Stimulated activated CD4-positive, alpha-beta T cell treated with anti-CD3 and anti-CD28 coated beads, Interleukin-15, amount 100 ng/mL, for 1 hour (primary cell): ENCODE measurements at places on chromosomes 16 and 17.

- no peak for DNase-seq
Observed at GRCh38 chr17:60358606-60359225, 33.2 kb downstream of the USP32 start.

GRCh38 chr16:14043278-14043677 lies 27.8 kb upstream of the MRTFB start:
- DNase-seq: no peak

DNA sequence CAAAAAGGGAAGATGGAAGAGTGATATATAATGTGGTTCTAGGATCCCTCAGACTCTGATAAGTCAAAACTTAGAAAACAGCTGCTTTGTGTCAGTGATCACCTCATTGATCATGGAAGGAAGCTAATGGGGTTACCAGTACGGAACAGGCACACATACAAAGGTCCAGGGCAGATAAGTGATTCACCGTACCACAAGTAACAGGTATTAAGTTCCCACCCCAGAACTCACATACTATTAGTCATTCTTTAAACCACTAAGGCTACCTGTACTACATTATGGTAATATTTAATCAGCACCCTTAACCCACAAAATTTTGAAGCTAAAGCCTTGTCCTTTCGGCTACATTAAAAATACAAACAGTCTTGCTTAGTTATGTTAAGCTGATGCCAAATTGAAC lies 17.4 kb downstream of the RNF43 start:
- DNase-seq: no peak

DNA sequence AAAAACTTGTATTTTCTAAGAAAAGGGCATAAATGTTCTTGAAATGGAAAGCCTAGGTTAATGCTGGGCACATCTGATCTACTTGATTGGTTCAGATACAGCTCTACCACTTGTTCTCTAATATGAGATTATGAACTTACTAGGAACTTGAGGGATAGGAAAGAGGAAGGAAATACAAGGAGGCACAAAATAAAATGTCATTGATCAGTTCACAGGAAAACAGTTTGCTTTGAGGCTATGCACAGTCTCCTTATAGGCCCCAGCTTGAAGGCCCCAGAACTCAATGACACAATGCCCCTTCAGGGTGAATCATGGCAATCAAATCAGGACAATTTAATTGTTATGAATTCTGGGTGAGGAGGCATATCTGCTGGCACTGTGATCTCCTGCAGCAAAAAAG lies 27.1 kb downstream of the NXPH3 start:
- no peak for DNase-seq

GRCh38 chr16:11067697-11068141 lies 123.4 kb downstream of the CLEC16A start:
- DNase-seq: no peak

GRCh38 chr17:39016193-39017153 lies 49.3 kb upstream of the FBXO47 start:
- DNase-seq: no peak

DNA sequence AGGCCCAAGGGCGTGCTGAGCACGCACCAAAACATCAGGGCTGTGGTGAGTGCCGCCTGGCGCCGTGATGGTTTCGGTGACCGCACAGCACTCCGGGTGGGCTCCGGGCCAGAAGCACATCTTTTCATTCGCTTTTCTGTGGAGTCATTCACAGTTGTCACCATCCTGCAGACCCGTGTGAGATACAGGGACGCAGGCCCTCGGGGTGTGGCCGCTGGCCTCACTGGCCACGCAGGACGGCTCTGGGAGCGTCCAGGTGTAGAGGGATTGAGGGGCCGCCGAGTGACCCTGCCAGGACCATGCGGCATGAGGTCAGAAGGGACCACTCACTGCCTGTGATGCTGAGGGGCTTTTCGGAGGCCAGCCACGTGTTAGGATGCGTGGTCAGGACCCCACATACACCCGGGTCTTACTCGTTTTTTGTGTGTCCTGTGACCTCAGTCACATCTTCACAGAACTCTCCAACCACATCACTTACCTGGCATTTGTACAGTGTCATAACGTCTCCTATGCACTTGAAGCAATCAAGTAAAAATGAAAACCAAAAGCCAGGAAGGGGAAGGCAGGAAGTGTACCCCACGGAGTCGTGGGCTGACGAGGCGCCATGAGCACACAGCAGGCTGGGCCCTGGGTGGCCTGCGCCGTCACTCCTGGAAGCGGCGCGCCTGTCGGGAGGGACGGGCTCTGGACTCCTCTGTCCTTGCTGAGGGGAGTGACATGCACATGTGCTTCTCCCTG lies 7.8 kb downstream of the ACSF3 start:
- DNase-seq: no peak

- no peak for DNase-seq
Observed at GRCh38 chr17:83160443-83161297, 81.3 kb downstream of the METRNL start.

DNA sequence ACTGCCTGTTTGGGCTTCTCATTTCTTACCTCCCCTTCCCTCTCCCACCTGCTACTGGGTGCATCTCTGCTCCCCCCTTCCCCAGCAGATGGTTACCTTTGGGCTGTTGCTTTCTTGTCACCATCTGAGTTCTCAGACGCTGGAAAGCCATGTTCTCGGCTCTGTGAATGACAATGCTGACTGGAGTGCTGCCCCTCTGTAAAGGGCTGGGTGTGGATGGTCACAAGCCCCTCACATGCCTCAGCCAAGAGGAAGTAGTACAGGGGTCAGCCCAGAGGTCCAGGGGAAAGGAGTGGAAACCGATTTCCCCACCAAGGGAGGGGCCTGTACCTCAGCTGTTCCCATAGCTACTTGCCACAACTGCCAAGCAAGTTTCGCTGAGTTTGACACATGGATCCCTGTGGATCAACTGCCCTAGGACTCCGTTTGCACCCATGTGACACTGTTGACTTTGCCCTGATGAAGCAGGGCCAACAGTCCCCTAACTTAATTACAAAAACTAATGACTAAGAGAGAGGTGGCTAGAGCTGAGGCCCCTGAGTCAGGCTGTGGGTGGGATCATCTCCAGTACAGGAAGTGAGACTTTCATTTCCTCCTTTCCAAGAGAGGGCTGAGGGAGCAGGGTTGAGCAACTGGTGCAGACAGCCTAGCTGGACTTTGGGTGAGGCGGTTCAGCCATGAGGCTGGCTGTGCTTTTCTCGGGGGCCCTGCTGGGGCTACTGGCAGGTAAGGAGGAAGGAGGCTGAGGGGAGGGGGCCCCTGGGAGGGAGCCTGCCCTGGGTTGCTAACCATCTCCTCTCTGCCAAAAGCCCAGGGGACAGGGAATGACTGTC lies at the start of gene CD68:
Gene CD68 (plus strand): TSS at position 638 of the 833 bp plus-strand sequence. CDS start 40 bp downstream, at position 678.
- no peak for DNase-seq

- DNase-seq: peak; percentile 16
Observed at GRCh38 chr17:58200024-58200633, 7.6 kb downstream of the EPX start.

GRCh38 chr17:79992649-79993389 lies 42.9 kb downstream of the TBC1D16 start:
- no peak for DNase-seq

DNA sequence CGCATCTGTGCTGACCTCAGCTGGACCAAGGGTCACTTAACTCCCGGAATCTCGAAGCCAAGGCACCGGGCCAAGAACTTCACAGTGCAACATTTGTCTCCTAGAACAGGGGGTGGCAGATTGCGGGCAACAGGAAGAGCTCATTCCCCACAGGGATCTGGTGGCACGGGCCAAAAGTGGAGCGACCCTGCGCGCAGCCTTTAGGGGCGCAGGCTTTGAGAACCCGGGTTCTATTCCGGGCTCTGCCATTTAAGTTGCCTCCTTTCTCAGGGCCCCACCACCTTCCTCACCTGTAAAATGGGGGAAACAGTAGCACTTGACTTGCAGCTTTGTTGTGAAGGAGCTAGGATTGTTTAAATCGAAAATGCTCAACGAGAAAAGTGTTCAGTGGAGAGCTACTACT lies 651 bp downstream of the SHMT1 start:
- no peak for DNase-seq

DNA sequence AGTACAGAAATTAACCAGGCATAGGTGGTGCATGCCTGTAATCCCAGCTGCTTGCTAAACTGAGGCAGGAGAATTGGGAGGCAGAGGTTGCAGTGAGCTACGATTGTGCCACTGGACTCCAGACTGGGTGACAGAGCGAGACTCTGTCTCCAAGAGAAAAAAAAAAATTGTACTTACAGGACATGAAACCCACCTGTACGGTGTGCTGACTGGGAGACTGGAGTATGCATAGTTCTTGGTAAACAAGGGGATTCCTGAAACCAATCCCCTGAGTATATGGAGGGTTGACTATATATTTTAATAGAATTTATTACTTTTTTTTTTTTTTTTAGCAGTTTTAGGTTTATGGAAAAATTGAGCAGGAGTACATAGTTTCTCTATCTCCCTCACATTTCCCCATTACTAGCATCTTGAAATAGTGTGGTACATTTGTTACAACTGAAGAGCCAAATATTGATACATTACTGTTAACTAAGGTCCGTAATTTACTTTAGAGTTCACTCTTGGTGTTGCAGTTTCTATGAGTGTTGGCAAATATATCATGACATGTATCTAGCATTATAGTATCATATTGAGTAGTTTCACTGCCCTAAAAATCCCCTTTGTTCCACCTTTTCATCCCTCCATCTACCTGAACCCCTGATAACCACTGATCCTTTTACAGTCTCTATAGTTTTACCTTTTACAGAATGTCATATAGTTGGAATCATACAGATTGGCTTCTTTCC lies 19.3 kb downstream of the TENT4B start:
- no peak for DNase-seq

DNA sequence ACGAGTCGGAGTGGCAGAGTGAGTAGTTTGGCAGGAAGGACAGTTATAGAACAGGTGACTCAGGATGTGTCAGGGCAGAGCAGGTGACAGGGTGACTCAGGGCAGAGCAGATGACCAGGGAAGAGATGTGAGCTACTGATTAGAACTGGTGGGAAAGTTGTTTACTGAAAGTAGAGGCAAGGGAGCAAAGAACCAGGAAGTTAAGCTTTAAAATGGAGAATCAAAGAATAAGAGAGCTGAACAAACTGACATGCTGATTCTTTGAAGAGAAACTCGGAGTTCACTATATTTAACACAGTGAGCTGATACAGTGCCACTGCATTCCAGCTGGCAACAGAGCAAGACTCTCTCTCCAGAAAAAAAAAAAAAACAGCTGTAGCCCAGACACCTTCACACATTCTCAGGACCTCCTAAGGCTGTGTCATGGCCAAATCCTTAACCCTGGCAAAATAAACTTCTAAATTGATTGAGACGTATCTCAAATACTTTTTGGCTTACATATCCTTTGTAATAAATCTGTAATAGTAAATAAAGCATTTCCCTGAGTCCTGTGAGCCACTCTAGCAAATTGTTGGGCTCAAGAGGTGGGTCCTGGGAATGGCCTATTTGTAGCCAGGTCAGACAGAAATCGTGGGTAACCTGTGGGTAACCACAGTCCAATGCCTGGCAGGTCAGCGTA lies 12.3 kb upstream of the UBE2I start:
- no peak for DNase-seq

- no peak for DNase-seq
Observed at GRCh38 chr17:62778990-62779681, 29.0 kb downstream of the MARCHF10 start.

GRCh38 chr16:3810198-3810664 lies 70.3 kb downstream of the CREBBP start:
- DNase-seq: no peak

DNA sequence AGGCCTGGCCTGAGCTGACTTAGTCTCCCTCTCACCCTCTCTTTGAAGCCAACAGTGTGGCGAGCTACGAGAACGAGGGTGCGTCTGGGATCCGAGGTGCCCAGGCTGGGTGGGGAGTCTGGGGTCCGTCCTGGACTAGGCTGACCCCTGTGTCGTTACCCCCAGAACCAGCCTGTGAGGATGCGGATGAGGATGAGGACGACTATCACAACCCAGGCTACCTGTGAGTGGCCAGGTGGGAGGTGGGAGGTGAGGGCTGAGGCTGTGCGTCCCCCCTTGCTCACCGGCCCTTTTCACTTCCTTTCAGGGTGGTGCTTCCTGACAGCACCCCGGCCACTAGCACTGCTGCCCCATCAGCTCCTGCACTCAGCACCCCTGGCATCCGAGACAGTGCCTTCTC lies 1.6 kb downstream of the LAT start:
- DNase-seq: no peak

DNA sequence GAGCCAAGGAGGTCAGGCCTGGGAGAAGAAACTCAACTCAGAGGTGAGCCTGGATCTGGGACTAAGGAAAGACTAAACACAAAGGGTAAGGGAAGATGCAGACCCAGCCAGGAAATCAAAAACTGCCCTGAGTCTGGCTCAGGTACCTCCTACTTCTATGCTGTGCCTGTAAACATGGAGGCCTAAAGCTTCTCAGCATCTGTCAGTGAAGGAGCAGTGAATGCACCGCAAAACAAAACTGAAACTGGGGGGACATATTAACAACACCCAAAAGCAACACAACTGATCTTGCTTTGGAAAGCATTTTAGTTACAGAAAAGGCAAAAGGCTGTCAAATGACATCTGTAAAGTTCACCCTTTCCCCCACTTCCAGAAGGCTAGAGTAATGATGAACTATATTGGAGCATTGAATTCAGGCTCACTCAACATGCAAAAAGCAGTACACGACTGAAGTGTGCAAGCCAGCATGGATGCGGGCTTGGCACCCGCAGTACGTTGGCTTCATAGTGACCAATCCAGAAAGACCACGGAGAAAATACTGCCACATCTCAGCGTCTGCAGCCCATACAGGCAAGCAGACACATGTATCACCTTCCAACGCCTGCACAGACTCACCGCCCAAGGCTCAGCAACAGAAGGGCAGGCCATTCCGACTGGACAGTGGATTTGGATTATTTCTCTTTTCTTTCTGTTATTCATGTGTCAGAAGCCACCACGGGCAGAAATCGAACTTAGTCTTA lies 3.8 kb downstream of the TBC1D16 start:
- DNase-seq: no peak

GRCh38 chr16:52128361-52128760 lies 418.6 kb downstream of the TOX3 start:
- DNase-seq: no peak

- DNase-seq: no peak
Observed at GRCh38 chr16:89969741-89970410, 21.3 kb downstream of the DEF8 start.

- DNase-seq: no peak
Observed at GRCh38 chr17:49297141-49297540, 64.9 kb downstream of the ZNF652 start.

DNA sequence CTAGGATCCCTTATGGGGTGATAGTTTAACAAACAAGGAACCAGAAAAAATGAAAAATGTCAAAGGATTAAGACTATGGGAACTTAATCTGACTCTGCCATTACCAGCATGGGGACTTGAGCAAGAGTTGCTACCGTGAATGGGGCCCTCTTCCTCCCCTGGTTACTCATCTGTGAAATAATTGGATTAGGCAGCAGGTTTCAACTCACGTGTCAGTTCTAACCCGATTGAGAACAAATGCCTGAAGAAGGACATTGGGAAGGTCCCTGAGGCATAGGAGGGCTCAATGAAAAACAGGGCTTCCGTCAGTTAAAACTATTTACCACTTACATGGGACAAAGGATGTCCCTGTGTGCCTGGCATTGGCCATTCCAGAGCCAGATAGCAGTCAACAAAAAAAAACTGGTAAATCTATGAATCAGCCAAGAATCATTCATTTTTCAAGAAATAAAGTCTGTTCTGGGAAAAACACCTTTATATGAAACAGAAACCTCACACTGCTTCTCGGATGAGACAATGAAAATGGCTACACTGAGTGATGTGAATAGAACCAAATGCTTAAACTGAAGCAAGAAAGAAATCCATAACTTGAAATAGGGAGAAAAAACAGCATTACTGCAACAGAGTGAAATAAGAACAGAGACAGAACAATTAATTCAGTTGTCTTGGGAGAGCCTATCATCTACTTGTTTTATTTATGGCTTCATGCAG lies 104.3 kb downstream of the ADAMTS18 start:
- DNase-seq: no peak

- no peak for DNase-seq
Observed at GRCh38 chr17:68682903-68683302, 81.7 kb upstream of the FAM20A start.
